Daoy (cell line): ENCODE measurements at places on chromosomes 12 and 14. TPM values are rescaled to one million over a fixed set of nuclear protein-coding genes. Genes with fewer than 3 reads are reported as not detected.

STAT2 gene
- 41.4 and 47.1 TPM in 2 replicates for total RNA-seq

HAL gene
- 0.09 TPM in 1 of 2 replicates, not detected in the other for total RNA-seq

IAPP gene
- total RNA-seq: not detected in 2 replicates

ARHGAP5 gene
- 56.0 and 64.9 TPM in 2 replicates for total RNA-seq

PTCSC3 gene
- not detected in 2 replicates for total RNA-seq

TAS2R14 gene
- 0.15 TPM in 1 of 2 replicates, not detected in the other for total RNA-seq

GARIN6 gene
- not detected in 2 replicates for total RNA-seq

CLEC1A gene
- total RNA-seq: 0.06 TPM in 1 of 2 replicates, not detected in the other

OR4L1 gene
- total RNA-seq: not detected in 2 replicates

DNA sequence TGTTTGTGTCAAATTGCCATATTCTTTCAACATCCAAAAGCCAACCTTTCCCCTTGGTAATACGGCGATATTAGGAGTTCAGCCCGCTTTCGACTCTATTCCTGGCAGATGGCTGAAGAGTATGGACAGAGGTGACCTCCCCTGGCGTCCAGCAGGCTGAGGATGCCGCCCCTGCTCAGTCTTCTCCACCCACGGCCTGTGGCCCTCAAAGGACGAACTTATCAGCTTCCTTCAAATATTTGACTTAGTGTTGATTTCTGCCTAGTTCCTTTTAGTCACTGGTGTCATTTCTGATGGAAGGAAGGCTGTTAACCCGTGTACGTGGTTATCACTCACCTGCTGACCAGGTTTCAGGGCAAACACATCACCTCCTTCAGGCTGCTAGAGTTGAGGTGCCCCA, 65.0 kb downstream of the TESC start:
- no peak for DNase-seq

DNA sequence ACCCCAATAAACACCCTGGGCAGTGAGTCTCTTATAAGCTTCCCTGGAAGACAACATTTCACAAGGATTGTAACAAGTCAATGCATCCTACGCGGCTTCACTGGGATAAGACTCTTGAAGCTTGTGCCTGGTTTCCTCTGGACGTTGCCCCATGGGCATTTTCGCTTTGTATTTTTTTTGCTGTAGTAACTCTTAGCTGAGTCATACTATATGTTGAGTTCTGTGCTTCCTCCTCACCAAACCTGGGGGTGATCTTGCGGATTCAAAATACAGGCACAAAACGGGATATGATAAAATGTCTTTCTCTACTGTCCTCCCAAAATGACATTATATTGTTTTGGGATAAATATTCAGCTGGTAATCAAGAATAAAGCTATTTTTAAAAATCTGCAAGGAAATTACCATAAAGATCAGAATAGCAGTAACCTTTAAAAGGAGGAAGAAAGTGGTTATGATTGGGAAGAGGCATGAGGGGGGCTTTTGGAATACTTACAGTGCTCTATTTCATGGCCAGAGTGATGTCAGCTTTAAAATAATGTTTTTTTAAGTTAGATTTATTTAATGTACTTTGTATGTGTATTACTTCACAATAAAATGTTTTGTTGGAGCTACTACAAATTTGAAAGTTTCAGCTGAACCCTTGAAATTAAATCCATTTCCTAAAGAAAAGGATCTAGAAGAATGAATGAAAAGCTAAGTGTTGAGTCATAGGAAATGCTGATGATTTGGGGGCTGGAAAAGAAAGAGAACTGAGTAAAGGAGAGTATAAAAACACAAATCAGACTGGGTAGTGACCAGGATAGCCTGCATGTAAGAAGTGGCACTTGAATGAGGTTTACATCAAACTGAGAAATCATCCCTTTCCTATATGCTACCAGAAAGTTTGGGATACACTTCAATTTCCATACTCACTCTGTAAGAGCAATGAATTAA, 14.7 kb downstream of the BTBD7 start:
- DNase-seq: peak; percentile 75

GRCh38 chr12:64965920-64966319, 141.5 kb downstream of the TBC1D30 start:
- DNase-seq: no peak

GRCh38 chr12:10196210-10196609, 16.5 kb upstream of the GABARAPL1 start:
- no peak for DNase-seq

- DNase-seq: no peak
Measured at GRCh38 chr12:21323736-21324135, 11.0 kb downstream of the SLCO1A2 start.
